ENCODE measurements at places on chromosomes 4 and X.

DNA sequence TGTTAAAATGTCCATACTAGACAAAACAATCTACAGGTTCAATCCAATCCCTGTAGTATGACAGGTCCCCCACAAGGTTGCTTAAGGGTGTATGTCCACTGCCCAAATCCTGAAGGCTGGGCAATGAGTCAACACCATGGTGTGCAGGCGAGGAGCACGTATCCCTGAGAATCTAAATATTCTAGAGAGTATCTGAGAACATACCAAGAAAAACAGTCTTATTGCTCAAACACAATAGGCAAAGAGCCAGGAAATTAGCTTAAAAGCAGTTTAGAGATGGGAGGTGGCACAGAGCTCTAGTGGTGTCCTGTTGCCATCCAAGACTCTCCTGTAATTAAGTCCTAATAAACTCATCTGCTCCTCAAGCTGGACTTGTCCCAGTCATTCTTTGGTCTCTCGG lies 37.0 kb downstream of the RCHY1 start:
- no peak for DNase-seq

- no peak for DNase-seq
These were observed 175.5 kb upstream of the CASK start for GRCh38 chrX:42098900-42099299.

DNA sequence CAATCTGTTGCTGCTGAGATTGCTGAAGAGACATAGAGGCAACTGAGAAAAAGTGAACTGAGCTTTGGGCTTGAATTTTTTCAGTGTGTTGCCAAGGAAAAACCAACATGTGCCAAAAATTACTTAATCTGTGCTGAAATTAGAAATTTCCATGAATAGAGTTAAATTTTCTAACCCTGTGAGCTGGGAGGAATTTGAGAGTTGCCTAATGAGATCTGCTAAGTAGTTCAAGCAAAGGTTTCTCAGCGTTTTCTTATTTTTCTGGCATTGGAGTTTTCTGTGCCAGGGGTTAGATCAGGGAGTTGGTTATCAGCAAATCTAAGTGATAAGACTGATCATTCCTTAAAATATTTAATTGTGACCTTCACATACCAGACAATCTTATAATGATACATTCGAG lies 457.5 kb upstream of the GNPDA2 start:
- DNase-seq = no peak

GRCh38 chr4:173704201-173704600 lies 174.2 kb upstream of the HAND2 start:
- DNase-seq = no peak

DNA sequence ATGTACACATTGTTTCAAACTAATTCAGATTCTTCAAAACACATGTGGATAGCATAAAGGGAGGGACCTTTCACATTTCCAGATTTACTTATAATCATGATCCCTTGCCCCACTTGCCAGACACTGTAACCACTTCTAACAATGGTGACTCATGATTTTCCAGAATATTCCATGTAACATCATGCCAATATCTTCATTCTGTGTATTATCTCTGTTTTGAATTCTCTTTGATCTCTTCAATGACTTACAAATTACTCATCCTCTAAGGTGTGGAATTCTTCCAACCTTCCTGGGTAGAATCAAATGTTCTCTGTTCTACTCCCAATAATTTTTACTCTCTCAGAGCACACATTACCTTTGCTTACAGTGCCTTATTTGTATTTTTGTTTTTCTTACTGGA lies 517.1 kb downstream of the PCDH7 start:
- peak; percentile 21 for DNase-seq

- DNase-seq = no peak
These were observed 16.3 kb downstream of the SPON2 start for GRCh38 chr4:1156069-1156468.

DNA sequence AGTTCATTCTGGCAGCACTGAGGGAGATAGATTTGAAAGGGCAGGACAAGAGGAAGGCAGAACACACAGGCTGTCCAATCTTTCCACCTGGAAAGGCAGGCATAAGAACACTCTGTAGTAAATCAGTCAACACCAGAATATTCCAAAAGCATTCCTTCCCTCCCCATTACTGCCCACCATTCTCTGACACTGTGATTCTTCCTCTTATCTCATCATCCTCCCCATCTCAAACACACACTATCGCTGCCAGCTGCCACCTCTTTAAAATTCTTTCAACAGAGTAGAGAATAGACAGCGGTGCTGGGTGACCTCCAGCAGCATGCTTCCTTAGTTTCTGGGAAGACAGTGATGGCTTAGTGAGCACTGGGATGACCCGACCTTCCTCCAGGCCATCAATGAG lies 53.7 kb upstream of the MYOZ2 start:
- DNase-seq = no peak

GRCh38 chr4:166165829-166166420 lies 292.9 kb downstream of the TLL1 start:
- DNase-seq = peak; percentile 70

GRCh38 chr4:155582971-155583437 lies 83.6 kb upstream of the GUCY1A1 start:
- peak; percentile 73 for DNase-seq

GRCh38 chr4:77001907-77002306 lies 52.4 kb downstream of the SEPTIN11 start:
- peak; percentile 65 for DNase-seq

DNA sequence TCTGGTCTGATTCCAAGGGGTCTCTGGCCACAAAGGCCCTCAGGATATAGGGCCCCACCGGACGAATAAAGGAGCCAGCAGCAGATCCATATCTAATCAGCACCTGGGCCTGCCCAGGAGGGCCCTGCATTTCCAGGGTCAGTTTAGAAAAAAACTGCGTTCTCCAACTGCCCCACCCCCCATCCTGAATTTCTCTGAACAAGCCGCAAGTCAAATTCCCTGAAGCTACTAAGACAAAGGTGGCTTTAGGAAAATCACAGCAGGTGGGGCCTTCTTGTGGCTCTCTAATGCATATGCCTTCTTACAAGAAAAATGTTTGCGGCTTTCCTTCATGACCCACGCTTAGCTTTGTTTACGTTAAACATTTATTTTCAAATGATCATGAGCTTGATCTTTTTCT lies 76.6 kb downstream of the MBNL3 start:
- DNase-seq = no peak

DNA sequence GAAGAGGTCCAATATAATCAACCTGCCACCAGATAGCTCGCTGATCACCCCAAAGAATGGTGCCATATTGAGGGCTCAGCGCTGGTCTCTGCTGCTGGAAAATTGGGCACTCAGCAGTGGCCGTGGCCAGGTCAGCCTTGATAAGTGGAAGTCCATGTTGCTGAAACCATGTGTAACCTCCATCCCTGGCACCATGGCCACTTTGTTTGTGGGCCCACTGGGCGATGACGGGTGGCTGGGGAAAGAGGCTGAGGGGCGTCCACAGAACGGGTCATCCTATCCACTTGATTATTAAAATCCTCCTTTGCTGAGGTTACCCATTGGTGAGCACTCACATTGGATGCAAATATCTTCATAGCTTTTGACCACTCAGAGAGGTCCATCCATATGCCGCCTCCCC lies 7.7 kb downstream of the F8A2 start:
- no peak for DNase-seq

All from COLO829 (cell line).